ENCODE measurements at places on chromosomes 2 and 18.

GRCh38 chr18:8607776-8608742, 1.2 kb upstream of the RAB12 start:
- DNase-seq: no peak

DNA sequence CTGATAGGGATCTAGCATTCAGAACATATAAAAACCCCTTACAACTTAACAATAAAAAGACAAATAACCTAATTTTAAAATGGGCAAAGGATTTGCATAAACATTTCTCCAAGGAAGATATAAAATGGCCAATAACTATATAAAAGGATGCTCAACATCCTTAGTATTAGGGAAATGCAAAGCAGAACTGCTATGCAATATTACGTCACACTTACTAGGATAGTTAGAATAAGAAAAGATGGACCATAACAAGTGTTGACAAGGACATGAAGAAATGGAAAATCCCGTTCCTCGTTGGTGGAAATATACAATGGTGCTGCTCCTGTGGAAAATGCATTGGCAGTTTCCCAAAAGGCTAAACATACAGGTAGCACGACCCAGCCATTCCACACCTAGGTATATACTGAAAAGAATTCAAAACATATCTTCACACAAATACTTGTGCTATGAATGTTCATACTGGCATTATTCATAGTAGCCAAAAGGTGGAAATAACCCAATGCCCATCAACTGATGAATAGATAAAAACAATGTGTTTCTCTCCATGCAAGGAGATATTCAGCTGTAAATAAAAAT, 48.2 kb upstream of the REV1 start:
- DNase-seq: no peak

DNA sequence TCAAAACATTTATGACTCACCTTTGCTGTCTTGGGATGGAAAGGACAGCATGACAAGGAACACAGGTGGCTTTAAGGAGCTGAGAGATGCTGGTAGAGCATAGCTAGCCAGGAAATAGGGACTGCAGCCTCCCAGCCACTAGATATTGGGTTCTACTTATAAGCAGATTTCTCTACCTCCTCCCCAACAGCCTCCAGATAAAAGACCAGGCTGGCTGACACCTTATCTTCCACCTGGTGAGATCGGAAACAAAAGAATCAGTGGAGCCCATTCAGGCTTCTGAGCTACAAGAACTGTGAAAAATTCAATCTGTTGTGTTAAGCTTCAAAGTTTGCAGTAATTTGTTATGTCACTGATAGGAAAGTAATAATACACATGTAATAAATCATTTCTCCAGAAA, 1278.5 kb upstream of the ZEB2 start:
- no peak for DNase-seq

- no peak for DNase-seq
Observed at GRCh38 chr2:63992061-63992685, 27.1 kb downstream of the VPS54 start.

- no peak for DNase-seq
Observed at GRCh38 chr2:109244750-109245382, 115.9 kb downstream of the SH3RF3 start.

GRCh38 chr2:43729491-43730174, 44.2 kb upstream of the DYNC2LI1 start:
- no peak for DNase-seq

DNA sequence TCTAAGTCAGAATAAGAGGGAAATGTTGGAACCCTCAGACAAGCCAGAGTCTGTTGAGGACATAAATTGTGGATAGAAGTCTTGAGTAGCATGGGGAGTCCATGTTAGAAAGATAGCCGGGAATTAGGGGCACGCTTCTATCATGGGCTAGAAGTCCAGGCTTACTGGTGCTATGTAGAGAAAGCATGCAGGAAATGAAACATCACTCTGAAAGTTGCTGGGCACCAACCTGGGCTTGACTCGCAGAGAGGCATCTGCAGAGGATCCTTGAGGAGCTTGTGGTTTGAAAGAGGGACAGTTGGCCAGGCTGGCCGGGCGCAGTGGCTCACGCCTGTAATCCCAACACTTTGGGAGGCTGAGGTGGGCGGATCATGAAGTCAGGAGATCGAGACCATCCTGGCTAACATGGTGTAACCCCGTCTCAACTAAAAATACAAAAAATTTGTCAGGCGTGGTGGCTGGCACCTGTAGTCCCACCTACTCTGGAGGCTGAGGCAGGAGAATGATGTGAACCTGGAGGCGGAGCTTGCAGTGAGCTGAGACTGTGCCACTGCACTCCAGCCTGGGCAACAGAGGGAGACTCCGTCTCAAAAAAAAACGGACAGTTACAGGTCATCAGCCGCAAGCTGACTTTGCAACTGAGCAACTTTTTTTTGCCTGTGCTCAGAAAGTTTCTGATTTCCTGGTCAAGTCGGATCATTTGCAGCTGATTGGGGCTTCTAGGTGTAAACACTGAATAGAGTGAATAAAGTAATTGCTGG, 24.9 kb downstream of the CERS6 start:
- DNase-seq: no peak

DNA sequence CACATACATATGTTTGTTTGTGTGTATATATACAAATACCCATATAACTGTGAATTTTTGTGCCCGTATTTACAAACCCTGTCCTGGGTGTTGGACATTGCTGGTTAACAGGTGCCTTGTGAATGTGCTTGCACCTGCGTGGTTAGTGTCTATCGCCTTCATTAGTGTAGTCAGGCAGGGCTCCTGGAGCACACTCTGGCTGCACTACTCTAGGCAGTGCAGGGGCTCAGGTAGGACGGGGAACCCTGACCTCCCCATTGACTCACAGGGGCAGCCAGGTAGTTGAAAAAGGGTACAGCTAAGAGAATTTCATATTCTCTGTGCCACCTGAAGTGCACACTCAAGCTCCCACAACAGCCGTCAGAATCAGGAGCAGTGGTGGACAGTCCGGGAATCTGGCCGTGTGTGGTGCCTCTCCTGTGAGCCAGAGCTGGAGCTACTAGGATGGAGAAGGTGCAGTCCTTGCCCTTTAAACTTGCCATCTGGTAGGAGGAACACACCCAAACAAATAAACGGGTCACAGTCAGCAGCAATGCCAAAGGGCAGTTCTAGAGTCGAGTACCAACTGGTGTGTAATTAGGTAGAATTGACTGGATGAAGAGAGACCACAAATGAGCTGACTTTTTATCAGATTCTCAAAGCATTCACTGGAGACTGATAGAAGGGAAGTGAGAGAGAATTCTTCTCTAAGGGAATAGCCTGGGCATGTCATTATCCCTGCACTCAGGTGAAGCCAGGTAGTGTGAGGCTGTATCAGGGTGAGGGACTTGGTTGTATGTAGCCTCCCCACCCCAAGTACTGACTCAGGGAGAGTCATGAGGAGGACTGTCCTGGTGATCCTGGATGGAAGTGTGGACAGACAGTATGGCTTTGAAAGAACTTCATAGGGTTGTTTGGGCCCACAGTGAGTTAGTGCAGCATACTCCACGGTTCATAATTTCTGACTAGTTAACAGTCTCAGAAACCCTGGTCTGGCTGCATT, 44.1 kb downstream of the FARP2 start:
- DNase-seq: no peak

DNA sequence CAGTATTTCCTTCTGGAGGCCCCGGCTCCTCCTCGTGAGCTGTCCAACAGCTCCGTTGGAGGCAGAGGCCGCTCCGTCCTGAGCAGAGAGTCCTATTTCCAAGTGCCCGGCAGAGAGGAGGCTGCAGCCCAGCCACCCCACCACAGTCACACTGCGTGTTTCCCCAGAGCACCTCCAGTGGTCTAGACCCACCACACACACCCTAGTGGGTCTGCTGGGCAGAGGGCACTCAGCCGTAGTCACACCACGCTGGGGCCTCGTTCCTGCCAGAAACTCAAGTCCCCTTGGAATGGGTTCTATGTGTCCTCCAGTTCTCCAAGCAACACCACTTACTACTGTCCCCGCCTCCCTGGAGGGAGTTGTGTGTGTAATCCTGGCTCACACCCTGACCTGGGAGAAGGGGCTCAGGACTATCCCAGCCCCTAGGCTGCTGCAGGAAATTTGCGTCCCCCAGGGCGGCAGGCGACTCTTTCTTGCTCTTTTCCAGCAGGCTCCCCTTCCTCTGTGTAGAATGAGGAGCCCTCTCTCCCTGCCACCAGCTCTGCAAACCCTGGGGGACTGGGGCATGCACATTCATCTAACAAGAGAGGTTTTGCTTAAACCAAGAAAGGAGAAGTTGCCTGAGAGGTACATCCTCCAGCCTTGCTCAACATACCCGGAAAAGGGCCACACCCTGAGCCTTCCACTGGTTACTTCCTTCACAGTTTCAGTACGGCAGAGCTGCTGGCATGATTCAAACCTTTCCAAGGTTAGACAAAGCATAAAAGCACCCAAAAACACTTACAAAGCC, 114.1 kb downstream of the NDUFA10 start:
- DNase-seq: no peak

- DNase-seq: no peak
Observed at GRCh38 chr2:75522543-75523312, 38.0 kb downstream of the EVA1A start.

DNA sequence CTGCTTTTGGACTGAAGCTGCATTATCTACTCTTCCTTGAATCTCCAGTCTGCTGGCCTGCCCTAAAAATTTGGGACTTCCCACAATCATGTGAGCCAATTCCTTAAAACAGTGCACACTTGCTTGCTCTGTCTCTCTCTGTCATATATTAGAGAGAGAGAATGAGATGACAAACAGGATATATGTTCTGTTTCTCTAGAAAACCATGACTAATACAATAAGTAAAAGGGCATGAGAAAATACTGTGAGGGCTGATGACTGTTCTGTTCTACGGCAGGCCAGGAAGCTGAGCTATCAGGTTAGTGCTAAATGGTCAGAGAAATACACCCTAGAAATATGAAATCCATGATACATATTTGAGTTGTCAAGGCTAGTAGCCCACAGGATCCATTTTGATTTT, 1896.8 kb upstream of the CELF4 start:
- no peak for DNase-seq

- no peak for DNase-seq
Observed at GRCh38 chr2:53629501-53629900, 138.1 kb upstream of the CHAC2 start.

DNA sequence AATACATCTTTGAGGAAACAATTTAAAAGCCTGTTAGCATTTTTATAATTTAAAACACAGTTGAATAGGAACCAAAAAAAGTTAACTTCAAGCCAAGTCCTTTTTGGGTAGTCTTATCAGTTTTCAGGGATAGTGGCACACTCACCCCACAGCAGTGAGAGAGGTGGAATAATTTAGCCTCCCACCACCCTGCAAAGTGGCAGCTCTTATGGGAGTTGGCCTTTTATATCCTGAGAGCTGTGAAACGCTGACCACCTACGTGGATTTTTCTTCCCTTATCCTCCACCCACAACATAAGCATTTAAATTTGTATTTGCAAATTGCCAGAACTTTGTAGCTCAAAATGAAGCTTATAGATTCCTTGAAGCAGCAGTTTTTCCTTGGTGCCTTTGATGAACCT, 167.1 kb downstream of the MYO1B start:
- no peak for DNase-seq

DNA sequence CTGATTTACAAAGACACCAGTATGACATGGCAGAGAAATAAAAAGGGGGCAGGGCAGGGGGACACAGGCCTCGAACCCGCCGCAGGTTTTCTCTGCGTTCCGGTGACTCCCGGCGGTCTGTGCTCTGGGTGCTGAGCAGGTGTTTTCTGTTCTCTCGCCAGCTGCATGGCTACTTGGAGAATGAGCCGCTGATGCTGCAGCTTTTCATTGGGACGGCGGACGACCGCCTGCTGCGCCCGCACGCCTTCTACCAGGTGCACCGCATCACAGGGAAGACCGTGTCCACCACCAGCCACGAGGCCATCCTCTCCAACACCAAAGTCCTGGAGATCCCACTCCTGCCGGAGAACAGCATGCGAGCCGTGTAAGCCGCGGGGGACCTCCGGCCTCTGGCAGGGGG, 52.9 kb downstream of the NFATC1 start:
- no peak for DNase-seq

DNA sequence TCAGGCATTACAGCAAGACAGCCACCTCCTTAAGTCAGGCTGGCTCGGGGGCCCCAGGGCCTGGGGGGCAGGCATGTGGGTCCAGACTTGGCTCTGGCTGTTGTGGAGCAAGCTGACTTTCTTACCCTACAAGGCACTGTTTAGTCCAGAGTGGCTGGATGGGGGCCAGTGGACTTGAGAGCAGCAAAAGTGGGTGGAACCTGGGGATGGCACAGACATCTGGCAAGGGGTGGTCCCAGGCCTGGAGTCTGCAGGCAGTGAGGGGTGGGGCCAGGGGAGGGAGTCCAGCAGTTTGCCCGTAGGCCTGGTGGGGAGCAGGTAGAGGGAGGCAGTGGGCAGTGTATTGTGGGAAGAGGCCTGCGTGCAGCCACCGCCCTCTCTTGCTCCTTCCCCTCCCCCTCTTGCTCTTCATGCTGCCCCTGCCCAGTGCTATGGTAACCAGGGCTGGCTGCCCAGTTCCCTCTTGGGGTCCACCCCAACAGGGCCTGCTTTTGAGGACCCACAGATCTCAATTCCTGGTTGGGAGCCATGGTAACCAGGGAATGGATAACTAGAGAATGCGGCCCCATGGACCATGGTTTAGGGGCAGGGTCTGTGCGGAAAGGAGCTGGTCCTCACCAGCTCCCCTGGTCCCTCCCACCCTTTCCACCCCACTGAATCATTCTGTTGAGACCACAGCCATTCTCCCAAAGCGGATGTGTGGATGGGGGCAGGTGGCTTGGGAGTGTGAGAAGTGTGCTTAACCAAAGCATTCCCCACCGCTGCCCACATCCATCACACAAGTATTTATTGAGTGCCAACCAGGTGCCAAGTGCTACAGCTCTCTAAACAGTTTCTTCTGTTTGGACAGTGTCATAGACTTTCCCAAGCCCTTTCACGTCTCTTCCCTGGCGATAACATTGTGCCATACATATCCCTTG, 19.3 kb downstream of the SPEG start:
- DNase-seq: no peak

- no peak for DNase-seq
Observed at GRCh38 chr2:143988082-143988481, 531.8 kb downstream of the ZEB2 start.

DNA sequence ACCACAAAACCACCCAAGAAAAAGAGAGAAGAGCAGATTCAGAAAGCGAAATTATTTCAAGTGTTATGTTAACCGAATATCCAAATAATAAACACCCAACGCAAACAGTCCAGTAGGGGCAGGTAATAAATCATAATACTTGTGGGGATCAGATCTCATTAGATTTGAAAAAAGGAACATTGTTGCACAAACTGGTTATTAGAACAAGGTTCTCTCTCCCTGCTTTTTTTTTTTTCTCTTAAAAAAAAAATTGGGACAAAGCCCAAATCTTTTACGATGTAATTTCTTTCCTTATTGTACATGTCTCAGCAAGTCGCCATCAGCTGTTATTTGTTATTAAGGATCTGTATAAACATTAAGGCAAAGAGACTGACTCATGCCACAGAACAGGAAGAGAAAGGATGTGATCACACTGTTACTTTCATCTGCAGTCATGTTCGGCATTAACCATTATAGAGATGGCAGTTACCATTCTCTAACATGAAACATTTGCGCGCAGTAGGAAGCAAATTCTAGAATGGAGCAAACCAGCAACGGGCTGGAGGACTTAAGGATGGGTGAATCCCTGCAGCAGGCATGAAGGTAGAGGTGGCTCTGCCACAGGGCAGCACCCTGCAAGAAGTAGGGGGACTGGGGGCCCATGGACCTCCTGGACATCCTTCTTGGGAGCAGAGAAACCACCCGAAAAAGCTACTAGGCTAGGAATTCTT, 42.0 kb downstream of the EPHA4 start:
- no peak for DNase-seq

- peak; percentile 46 for DNase-seq
Observed at GRCh38 chr2:30366199-30366691, 80.8 kb upstream of the LCLAT1 start.
